ENCODE measurements at places on chromosomes 11 and 22.

- no peak for DNase-seq
These were observed 9.0 kb upstream of the RAG1 start for GRCh38 chr11:36558571-36559413.

DNA sequence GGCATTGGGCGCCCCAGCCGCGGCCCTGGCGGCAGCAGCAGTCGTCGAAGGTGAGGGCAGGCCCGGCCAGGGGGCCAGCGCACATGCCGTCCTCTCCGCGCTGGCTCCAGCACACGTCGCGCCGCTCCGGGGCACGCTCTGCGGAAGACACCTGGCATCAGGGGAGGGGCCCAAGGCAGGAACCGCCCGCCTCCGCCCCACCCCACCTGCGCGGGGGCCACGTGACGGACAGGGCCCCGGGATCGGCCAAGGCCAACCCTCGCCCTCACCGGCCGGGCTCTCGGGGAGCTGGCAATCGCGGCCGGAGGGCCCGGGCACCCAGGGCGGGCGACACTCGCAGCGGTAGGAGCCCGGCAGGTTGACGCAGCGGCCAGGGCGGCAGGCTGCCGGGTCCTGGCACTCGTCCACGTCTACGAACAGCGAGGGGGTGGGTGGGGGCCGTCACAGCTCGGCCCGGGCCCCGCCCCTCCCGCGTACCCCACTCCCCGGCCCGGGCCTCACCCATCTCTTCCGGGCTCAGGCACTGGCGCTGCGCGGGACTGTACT, 14.9 kb downstream of the SCYL1 start:
- no peak for DNase-seq

GRCh38 chr11:133497477-133498140, 34.7 kb downstream of the OPCML start:
- DNase-seq = no peak

DNA sequence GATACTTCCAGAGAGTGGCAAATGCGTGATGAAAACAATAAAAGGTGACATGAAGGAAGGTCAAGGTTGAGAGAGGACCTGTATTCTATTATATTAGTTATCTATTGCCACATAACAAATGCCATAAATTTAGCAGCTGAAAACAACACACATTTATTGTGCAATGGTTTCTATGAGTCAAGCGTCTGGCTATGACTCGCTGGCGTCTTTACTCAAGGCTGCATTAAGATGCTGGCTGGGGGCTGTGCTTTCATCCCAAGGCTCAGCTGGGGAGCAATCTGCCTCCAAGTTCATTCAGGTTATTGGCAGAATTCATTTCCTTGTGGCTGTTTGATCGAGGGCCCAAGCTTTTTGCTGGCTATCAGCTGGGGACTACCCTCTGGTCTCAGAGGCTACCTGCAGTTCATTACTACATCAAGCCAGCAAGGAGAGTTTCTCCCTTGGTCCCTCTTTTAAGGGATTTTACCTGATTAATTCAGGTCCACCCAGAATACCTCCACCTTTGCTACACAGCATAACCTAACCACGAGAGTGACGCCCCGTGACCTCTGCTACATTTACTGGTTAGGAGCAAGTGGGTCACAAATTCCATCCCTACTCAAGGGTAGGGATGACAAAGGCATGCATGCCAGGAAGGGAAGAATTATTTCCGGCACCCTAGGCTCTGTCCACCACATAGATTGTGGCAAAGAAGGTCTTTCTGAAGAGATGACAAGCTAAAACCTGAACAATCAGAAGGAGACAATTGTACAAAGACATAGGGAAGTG, 549.1 kb downstream of the MN1 start:
- DNase-seq = peak; percentile 95

DNA sequence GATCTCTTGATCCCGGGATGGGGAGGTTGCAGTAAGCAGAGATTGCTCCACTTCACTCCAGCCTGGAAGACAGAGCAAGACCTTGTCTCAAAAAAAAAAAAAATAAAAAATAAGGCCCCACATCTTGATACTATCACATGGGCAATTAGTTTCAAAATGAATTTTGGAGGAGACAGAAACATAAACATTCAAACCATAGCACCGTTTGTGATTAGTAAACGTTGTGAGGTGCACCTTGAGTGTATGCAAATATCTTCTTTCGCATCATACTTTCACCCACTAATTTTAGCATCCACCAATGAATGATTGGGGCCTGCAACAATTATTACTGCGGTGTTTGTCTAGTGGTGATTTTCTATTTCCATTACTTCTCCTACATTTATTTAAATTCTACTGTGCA, 11.0 kb upstream of the SPDYC start:
- no peak for DNase-seq

DNA sequence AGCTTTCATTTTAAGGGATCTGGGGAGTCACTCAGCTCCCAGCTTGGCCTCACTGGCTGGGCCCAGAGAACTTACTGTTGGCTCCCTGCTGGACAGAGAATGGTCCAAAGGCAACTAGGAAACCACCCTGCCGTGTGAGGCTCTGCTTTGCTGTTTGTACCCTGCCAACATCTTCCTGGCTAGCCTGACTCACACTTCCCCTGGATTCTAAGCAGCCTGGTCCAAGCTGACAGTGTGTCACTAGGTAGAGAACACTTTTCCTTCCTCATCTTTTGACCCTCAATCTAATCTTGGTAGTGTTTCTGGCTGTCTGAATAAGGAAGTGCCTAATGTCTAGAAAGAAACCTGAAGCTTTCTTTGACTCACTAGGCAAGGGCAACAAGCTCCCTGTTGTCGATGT, 76.7 kb downstream of the FAR1 start:
- no peak for DNase-seq

Data from fibroblast of lung (primary cell).